Right renal cortex interstitium (tissue), 3 donors: ENCODE measurements at places on chromosomes 12 and 14.

GRCh38 chr12:131380220-131380964 lies 330.5 kb upstream of the SFSWAP start:
- DNase-seq = no peak

DNA sequence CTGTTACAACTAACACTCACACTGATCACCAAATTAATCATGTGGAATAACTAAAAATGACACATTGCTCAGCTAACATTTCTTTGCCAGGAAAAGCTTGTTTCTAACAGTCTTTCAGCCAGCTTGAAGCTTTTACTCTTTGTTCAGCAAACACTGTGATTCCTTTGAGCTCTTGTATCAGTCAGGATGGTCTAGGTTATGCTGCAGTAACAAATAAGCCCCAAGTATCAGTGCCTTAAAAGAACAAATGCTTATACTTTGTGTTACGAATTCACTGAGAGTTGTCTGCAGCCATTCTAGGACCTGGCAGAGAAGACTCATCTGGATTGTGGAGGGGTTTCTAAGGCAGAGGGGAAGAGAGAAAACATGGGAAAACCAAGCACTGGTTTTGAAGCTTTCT lies 47.6 kb upstream of the PIWIL1 start:
- DNase-seq = no peak

- DNase-seq = no peak
These were observed 1814.2 kb upstream of the SEL1L start for GRCh38 chr14:83347874-83348273.

DNA sequence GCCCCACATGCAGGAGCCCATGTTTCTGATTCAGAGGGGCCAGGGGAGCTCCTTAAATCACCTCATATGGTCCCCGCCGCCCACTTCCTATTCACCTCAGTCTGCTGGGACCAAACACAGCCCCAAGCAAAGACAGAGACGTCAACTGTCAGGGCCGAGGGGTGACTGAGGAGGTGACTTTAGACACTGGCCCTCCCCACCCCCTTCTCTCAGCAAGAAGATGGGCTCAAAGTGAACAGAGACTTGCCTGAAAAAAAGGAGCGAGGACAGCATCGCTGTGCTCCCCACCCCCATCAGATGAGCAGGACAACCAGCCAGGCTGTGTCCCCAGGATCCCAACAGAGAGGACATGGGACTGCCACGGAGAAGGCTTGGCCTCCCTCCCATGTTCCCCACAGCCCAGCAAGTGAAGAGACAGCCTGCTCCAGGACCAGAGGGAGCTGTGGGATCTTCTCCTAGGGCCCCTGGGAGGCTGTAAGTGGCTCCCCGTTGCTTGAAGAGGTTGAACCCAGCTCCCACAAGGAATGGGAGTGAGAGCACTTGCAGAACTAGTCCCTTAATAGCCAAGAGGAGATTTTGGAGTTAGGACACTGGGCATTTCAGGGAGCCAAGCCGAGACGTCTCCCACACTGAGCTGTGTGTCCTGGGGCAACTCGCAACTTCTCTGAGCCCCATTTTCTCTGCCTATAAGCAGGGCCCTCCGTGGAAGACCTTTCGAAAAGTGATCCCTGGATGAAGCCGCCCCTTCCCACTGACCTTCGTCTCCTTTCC lies 1.3 kb upstream of the KRT79 start:
- no peak for DNase-seq

DNA sequence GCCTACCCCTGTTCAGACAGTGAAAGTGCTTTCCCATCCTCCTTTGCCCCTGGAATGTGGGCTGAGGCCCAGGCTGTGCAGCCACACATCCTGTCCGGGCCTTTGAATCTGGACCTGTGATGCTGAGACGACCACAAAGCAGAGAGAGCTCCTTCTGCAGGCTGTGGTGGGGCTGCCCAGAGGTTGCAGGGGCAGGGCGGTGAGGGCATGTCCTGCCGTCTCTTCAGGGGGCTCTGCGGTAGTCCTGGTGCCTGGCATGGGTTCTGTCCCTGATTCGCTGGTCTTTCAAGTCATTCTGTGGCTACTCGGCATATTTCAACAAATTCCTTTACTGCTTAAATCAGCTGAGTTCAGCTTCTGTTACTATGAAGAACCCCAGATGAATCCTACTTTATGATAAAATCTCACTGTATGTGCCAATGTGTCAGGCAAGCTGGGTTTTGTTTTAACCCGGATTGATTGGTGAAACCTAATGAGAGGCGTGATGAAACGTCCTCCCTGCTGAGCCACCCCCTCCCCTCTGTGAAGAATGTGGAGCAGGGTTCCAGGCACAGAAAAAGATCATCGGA lies 63.4 kb upstream of the DICER1 start:
- DNase-seq = no peak

- DNase-seq = no peak
These were observed 23.3 kb upstream of the KLHL42 start for GRCh38 chr12:27756670-27757195.

GRCh38 chr12:127656266-127656665 lies 610.7 kb upstream of the TMEM132C start:
- DNase-seq = no peak

- DNase-seq = no peak
These were observed 10.4 kb downstream of the ASB2 start for GRCh38 chr14:93965946-93966474.

- DNase-seq = no peak
These were observed 48.8 kb downstream of the KCNJ8 start for GRCh38 chr12:21725731-21726130.

DNA sequence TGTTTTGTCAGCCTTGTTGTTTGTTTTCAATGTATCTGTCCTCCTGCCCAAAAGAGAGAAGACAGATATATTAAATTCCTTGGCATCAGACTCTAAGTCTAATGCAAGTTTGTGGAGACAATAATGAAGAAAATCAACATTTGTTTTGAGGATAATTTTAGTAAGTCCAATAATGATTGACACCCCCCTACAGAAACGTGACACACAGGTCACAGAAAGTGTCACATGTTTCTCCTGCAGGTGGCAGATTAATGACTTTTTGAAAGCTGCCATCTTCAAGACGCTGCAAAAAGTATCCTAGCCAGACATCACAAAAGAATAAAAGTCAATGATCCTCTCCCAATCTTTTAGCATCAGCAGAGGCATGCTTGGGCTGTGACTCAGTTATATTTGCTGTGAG lies 378.8 kb upstream of the TMPO start:
- no peak for DNase-seq

- DNase-seq = no peak
These were observed 17.5 kb downstream of the MARK3 start for GRCh38 chr14:103402695-103403094.

DNA sequence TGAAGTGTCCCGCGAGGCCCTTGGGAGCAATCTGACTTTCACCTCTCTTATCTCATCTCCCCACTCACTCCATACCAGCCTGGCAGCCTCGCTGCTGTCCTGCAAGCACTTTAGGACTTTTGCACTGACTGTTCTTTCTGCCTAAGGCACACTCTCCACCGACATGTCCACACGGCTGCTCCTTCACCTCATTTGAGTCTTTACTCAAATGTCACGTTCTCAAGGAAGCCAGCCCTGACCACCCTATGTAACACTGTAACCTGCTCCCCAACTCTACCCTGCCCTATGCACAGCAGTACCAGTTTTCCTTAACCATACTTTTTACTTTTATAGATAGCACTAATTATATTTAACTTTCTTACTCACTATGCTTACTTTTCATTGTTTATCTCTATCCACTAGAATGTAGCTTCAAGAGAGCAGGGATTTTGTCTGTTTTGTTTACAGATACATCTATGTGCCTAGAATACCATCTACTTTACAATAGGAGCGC lies 32.0 kb downstream of the PRKD1 start:
- no peak for DNase-seq

DNA sequence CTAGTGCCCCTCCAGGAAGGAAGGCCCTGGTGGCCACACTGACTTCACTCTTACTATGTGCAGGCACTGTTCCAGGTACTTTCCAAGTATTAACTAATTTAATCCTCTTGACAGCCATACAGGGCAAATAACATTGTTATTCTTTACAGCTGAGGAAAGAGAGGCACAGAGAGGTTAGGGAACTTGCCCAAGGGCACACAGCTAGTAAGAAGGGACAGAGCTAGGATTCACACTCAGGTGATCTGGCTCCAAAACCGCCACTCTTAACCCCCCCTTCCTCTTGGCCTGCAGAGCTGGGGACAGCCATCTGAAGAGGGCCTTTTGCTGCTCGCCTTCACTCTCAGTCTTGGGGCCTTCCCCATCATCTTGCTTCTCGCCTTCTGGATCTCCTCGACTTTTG lies 4.0 kb downstream of the JDP2 start:
- DNase-seq = no peak

- no peak for DNase-seq
These were observed 159.1 kb upstream of the CCDC198 start for GRCh38 chr14:57652769-57653168.
